ENCODE measurements at places on chromosomes 5 and 9.
A peak's percentile ranks its signal among the peaks of the same experiment; 100 is the strongest.

- DNase-seq, result no peak
Measured at GRCh38 chr5:6195711-6196358, 182.5 kb downstream of the MED10 start.

GRCh38 chr9:35357826-35358225 lies 132.1 kb upstream of the RUSC2 start:
- DNase-seq, result no peak

DNA sequence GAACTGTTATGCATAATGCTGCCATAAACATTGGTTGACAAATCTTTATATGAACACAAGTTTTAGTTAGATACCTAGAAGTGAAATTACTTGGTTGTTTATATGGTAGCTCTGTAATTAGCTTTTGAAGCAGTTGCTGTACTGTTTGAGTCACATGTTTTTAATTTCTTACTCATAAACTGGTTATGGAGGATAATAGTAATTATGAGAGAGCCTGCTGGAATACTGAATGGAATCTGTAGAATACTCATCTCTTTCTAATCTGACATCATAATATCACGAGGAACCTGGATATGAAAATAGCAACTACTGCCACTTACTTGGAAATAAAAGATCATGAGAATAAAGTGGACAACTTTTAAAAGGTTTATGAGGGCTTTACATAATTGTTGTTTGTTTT lies 509.2 kb downstream of the CETN3 start:
- no peak for DNase-seq

- no peak for DNase-seq
Measured at GRCh38 chr9:106583751-106584150, 279.2 kb upstream of the ZNF462 start.

- DNase-seq, result no peak
Measured at GRCh38 chr9:116142706-116143492, 10.7 kb upstream of the PAPPA start.

GRCh38 chr5:176899946-176900779 lies 1.0 kb upstream of the HK3 start:
- no peak for DNase-seq

DNA sequence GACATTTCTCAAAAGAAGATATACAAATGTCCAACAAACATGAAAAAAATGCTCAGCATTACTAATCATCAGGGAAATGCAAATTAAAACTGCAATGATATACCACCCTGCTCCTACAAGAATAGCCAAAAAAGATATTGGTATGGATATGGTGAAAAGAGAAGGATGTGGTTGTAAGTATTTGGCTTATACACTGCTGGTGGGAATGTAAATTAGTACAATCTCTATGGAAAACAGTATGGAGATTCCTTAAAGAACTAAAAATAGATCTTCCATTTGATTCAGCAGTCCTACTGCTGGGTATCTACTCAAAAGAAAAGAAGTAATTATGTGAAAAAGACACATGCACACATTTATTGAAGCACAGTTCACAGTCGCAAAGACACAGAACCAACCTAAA lies 67.6 kb upstream of the RUSC2 start:
- DNase-seq, result no peak

DNA sequence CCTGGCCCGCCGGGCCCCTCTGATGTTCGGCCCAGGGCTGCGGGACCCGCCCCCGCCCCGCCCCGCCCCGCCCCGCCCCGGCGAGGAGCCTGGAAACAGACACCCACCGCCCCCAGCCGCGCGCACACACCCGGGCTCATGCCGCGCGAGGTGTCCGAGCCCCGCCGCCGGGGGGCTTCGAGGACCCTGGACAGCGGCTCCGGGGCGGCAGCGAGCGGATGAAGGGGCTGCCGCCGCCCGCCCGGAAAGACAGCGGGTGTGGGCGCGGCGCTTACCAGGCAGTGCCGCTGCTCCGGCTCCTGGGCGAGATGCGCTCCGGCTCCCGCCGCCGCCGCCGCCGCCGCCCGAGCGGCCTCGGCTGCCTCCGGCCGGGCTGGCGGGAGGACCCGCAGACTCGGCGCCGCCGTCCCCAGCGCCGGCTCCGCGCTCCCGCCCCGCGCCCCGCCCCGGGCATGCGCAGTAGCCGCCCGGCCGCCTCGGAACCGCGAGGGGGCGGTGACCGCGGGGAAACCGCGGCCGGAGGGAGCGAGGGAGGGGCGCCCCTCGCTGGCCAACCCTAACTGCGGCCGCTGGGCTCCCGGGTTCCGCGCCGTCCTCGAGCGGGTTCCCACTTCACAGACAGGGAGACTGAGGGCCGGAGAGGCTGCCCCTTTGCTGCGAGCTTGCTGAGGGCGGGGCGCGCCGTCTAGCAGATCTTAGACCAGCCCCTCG lies at the start of gene GPRIN1:
Gene GPRIN1, minus strand, starts transcription at position 433 of the 711 bp plus-strand sequence. CDS start 10,322 bp downstream, outside the sequence.
- peak; percentile 81 for DNase-seq

- no peak for DNase-seq
Measured at GRCh38 chr9:134295746-134296250, 30.5 kb upstream of the RXRA start.

- DNase-seq, result no peak
Measured at GRCh38 chr5:133274597-133274935, 222.8 kb downstream of the HSPA4 start.

DNA sequence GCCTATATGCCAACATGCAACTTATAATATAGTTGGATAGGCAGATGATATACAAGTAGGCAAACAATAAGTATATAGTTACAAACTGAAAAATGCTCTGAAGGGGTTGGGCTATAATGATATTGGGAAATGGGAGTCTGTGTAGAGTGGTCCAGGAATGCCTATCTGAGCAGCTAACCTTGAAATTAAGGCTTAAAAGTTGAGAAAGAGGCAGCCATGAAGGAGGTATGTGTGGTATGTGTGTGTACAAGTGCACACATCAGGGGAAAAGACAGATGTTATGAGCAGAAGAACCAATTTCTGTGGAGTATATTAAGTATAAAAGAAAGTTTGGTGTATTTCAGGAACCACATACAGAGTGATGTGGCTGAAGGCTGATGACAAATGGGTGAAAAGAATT lies 154.9 kb upstream of the PAPPA start:
- no peak for DNase-seq

DNA sequence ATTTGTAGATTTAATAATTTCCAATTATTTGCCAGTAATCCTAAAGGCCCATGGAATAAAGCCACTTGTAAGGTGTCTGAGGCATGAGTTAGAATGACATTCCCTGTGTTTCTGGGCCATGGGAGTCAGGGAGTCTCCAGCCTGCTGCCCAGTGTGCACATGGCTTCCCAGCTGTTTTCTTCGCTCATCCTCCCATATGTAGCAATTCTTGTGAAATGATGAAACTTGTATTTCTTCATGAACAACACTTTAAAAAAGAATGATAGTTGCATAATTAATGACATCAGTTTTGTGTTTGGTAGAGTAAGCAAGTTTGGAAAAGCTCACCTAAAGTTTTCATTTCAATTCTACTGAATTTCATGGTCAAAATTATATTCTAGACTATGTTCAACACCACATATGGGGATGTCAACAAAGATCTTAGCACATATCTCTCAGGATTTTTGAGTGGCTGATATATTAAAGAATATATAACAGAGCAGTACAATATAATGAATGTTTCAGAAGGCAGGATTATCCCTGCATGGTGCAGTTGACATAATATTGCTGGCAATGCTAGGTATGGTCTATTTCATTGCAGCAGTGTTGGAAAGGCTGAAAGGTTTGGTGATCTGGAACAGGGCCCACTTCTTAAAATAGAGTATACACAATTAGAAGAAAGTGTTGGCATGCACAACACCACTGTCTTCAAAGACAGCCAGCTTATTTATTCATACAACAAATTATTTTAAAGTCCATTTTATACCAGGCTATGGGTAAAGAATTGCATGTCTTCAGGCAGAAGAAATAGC lies 44.7 kb downstream of the GRIN3A start:
- DNase-seq, result no peak

DNA sequence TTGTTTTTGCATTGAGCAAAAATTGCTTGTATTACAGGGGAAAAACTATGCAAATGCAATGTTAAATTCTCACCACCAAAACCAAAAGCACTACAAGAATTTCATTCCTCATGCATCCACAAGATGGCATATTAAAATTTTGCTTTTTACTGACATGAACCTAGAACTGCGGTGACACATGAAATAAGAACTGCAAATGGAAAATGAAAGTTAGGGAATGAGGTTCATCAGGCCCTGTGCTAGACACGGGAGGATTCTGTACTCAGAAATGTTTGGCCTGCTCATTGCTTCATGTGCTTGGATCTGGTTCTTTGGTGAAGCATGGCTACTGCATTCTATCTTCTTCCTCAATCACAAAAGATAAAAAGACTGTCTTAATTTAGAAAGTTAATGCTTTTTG lies 9.1 kb upstream of the RFK start:
- no peak for DNase-seq

- no peak for DNase-seq
Measured at GRCh38 chr5:83956386-83956785, 235.7 kb upstream of the HAPLN1 start.

DNA sequence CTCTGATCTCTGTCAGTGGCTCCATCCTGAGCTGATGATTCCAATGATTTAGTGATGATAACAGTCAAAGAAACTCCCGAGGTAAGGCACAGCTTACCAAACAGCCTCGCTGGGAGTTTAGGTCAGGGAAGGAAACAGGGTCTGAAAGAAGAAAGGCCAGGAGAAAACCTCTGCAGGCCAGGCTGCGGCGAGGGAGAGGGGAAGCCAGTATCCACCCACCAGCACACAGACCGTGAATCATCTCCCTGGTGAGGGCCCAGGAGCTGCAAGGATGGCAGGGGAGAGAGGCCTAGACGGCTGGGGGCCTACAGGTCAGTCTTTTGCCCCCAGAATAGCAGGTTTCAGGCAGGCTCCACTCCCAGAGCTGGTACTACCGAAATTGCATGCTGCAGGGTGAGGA lies 590.5 kb downstream of the CCDC171 start:
- no peak for DNase-seq

DNA sequence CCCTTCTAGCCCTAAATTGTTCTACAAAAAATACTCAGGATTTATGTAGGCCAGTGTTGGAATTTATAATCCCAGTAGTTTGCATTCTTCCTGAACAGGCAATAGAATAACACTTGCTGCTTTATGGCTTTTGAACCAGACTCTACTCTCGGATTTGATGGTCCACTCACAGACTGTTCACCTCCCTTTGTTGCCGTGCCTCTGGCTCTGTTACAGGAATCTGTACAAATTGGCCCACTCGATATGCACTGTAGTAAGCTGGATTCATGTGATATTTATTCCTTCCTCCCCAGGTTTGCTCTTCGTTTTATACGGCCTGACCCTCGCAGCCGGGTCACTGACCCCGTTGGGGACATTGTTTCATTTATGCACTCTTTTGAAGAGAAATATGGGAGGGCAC lies 43.7 kb downstream of the FAF2 start:
- no peak for DNase-seq

DNA sequence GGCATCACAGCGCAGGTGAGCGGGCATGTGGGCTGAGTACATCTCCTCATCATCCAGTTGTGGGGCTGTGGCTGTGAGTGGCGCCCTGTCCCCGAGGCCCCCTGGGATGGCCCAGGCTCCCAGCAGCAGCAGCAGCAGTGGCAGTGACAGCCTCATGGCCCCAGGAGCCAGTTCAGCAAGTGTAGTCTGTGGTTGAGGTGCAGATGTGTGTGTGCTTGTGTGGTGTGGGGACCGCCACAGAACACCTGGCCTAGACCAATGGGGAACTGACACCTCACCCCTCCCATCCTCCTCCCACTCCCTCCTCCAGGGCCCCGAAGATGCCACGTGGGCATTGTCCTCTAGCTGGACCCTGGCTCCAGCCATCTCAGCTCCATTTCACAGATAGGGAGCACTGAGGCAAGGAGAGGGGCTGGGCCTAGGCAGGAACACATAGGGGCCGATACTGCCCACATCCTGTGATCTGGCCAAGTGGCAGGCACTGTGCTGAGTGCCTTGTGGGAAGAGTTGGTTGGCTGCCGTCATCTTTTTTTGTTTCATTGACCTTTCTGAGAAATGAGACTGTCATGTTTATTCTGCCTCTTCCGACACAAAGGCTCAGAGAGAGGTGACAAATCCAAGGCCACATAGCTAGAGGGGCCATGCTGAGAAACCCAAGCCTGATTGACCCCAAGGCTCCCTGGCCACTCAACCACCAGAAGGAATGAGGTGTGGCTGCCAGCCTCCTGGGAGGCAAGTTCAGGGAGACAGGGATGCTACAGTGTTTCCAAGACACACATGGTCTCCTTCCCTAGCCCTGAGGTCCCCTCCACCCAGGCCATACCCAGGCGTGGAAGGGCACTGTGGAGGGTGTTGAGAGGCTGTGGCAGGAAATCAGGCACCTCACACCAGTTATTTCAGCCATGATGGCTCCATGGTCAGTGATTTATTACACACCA lies at the start of gene MZB1:
Gene MZB1, minus strand, starts transcription at position 213 of the 938 bp plus-strand sequence. Its CDS starts 57 bp downstream, at position 156.
- DNase-seq, result no peak

- DNase-seq, result no peak
Measured at GRCh38 chr9:32706004-32706724, 70.7 kb upstream of the TAF1L start.

- no peak for DNase-seq
Measured at GRCh38 chr5:107263387-107264018, 407.2 kb downstream of the EFNA5 start.

DNA sequence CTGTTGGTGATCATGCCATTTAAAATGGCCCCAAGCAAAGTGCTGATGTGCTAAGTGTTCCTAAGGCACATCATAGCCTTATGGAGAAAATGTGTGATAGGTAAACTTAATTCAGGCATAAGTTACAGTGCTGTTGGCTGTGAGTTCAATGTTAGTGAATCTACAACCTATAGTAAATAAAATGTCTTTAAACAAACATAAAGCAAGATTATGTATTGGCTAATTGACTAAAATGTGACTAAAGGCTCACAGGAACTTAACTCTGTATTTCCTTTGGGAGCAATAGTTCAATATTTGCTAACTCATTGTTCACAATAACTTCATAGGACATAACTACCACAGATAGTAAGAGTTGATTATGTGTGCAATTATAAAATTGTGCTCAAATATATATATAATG lies 49.4 kb upstream of the LRRC19 start:
- DNase-seq, result no peak

GRCh38 chr9:14366076-14366475 lies 52.1 kb upstream of the NFIB start:
- DNase-seq, result no peak

GRCh38 chr5:173302546-173303155 lies 25.6 kb downstream of the STC2 start:
- no peak for DNase-seq

DNA sequence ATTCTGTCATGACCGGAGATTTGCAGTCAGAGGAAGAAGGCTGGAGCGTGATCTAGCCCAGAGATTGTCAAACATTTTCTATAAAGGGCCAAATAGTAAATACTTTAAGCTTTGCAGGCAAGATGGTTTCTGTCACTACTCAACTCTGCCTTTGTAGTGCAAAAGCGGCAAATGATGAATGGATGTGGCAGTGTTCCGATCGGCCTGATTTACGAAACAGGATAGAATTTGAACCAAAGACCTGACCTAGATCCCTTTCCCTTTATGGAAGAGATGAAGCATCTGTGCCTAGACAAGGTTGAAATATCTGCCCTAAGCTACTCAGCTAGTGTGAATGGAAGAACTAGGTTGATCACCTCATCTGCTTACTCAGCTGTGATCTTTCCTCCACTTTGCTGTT lies 209.5 kb downstream of the YTHDC2 start:
- DNase-seq, result no peak

- DNase-seq, result no peak
Measured at GRCh38 chr5:81469676-81470075, 75.7 kb upstream of the ACOT12 start.

GRCh38 chr5:32508806-32509805 lies 64.6 kb upstream of the ZFR start:
- no peak for DNase-seq

GRCh38 chr5:135476615-135477581 lies 24.7 kb upstream of the TIFAB start:
- no peak for DNase-seq

- no peak for DNase-seq
Measured at GRCh38 chr5:162230348-162230747, 162.8 kb downstream of the GABRG2 start.

All from endothelial cell (in vitro differentiated cells).